ENCODE measurements at places on chromosomes 12 and 14.

DNA sequence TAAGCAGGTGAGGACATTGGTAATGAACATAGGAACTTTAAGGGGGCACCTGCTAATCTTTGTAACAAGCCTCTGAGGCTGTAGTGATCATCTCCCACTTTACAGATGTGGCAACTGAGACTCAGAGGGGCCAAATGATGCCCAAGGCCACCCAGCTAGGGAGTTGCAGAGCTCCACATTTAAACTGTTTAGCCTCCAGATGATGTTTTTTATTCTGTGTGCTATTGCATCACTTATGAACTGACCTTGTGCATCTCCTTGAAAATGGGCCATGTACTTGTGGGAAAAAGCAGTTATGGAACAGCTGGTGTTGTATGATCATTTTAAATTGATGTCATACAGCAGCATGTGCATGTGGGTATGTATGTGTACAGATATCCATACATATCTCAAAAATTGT lies 41.4 kb downstream of the TPCN1 start:
- DNase-seq = no peak

DNA sequence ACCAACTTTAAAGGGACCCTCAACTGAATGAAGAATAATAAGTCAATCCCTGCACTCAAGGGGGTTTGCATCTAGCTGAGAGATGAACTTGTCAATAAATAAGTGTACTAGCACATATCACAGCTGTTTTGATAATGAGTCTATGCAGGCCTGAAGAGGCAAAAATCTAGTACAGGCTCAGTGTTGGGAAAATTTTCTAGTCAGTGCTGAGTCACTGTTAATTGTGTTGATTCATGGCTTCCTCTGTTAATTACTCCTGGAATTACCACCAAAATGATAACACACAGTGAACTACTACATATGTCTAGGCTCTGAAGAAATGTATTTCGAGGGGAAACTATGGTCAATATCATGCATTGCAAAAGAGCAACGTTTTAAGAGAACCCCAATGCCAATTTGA lies 18.9 kb downstream of the SNRPF start:
- DNase-seq = no peak

GRCh38 chr14:91242635-91243034 lies 1.9 kb downstream of the GPR68 start:
- no peak for DNase-seq

- DNase-seq = no peak
Observed at GRCh38 chr14:68934066-68934465, 45.0 kb downstream of the ACTN1 start.

- no peak for DNase-seq
Observed at GRCh38 chr12:115223322-115223721, 539.3 kb upstream of the TBX3 start.

DNA sequence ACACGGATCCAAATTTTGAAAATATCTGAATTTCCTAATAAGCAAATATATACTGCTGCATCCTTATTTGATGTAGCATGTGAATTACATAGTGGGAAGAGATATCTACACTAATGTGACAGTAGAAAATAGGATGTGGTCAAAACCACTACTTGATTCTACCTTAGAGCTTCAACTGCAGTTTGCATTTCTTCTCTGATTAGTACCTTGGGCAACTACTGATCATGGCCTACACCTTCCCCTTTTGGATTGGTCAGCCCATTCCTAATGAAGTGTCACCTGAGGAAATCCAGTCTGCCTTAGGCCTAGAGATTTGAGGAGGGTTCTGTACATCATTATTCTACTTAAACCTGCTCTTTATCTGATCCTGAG lies 10.7 kb downstream of the LLPH start:
- no peak for DNase-seq

DNA sequence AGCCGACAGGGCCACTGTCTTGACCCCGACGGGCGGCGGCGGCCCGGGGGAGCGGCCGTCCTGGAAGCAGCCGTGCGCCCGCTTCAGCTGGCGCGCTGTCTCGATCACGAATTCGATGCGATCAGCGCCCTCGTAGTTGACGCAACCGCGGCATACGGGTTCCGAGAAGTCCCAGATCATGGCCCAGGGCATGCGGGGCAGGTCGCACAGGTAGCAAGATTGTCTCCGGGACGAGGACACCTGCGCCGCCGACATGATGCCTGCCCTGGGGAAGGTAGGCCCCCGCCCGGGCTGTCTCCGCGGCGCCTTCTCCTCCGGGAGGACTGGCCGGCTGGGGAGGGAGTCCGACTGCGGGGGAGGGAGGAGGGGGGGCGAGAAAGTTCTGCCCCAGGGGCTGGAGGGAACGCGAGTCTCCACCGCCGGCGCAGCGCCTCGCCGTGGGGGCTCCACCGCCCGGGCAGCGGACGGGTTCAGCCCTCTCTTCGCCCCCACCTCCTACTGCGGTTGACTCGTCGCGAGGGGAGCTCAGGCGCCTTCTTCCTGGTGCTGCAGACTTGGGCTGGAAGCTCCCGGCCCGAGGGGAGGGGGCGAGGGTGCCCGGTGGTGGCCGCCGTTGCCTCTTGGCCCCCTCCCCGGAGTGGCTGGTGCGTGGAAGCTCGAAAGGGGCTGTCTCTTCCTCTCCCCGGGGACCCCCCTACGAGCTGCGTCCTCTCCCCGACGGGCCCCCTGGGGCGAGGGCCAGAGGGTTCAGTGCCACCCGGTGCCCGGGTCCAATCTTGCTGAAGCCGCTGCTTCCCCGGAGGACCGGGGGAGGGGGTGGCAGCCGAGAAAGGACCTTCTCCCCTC lies 747 bp downstream of the IRF2BPL start:
- peak; percentile 64 for DNase-seq

- DNase-seq = no peak
Observed at GRCh38 chr14:103533137-103533998, 4.4 kb downstream of the TRMT61A start.

- DNase-seq = no peak
Observed at GRCh38 chr12:99059824-99060511, 414.9 kb downstream of the APAF1 start.

GRCh38 chr12:57477710-57478681 lies 1.7 kb downstream of the ARHGAP9 start:
- no peak for DNase-seq

- peak; percentile 27 for DNase-seq
Observed at GRCh38 chr12:132445884-132446632, 43.9 kb upstream of the FBRSL1 start.

- no peak for DNase-seq
Observed at GRCh38 chr12:123041042-123041531, 60.6 kb downstream of the ARL6IP4 start.

DNA sequence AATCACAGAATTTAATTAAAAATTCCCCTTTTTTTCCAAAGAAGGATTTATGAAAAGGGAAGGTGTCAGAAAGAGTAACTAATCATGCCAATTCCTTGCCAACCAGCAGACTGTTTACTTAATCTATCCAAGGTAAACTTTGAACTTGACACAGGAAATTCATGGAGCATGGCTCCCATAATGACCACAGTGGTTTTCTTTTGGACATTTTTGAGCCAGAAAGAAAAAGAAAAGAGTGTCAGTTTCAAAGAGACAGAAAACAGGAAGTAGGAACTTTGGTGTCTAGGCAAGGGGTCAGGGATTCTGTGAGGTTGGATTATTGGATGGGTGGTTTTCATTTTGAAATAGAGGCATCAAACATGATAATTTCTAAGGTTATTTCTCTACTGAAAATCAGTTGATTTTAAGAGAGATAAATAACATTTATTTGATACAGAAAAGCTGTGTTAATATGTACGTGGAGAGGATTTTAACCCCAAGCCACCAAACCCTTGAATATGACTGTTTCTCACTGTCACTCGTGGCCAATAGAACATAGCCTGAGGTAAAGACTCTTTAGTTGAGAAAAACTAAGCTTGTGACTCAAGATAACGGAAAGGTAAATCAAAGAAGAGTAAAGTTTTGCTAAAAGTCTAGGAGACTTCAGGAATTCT lies 196.1 kb downstream of the TTC6 start:
- DNase-seq = no peak

DNA sequence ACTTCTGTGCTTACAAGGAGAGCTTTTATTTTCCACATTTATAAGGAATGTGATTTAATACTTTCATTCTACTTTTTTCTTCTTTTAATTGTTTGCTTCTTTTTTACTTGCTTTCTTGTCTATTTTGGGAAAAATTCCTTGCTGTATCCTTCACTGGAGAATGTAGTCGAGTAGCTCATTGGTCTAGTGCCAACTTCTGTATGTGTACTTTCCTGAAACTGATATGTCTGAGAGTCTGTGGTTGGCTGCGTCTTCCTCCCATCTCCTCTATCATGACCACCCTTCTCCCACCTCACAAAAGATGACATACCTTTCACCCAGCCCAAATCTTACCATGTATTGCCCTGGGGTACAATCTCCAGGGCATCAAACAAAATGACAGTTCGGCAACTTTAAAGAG lies 51.8 kb downstream of the MSRB3 start:
- DNase-seq = no peak

DNA sequence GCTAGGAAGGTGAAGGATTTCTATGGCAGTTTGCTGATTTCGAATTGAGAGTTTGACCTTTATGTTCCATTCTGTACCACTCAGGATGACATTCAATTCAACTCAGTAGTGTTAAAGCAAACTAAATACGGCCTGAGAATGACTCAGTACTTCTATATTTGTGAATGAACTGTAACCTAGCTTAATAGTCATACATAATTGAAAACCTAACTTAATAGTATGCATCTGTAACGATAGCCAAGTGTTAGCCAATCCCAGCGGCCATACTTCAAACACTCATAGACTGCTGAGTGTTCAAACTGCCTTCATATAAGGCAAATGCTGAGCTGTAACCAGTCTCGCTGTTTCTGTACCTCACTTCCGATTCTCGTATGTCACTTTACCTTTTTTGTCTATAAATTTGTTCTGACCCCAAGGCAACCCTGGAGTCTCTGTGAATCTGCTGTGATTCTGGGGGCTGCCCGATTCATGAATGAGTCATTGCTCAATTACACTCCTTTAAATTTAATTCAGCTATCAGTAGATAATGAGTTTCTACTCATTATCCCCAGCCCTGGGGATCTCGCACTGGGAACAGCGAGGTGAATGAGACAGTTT lies 98.5 kb upstream of the SLC24A4 start:
- no peak for DNase-seq

DNA sequence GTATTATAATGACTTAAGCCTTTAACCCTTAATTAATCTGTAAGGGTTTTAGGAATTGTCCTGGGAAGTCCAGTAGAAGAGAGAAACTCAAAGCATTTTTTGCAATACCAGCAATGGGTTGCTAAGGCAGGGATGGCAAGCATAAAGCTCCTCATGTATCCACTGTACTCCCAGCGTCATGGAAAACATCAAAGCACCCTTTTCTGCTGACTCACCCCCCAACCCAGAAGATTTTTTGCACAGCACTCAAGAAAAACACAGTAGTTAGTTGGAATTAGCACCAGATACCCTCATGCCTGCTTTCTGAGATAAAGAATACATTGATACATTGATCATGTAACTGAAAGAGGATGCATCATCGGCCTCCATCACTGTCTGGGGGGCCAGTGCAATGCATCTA lies 199.1 kb upstream of the CNOT2 start:
- no peak for DNase-seq

DNA sequence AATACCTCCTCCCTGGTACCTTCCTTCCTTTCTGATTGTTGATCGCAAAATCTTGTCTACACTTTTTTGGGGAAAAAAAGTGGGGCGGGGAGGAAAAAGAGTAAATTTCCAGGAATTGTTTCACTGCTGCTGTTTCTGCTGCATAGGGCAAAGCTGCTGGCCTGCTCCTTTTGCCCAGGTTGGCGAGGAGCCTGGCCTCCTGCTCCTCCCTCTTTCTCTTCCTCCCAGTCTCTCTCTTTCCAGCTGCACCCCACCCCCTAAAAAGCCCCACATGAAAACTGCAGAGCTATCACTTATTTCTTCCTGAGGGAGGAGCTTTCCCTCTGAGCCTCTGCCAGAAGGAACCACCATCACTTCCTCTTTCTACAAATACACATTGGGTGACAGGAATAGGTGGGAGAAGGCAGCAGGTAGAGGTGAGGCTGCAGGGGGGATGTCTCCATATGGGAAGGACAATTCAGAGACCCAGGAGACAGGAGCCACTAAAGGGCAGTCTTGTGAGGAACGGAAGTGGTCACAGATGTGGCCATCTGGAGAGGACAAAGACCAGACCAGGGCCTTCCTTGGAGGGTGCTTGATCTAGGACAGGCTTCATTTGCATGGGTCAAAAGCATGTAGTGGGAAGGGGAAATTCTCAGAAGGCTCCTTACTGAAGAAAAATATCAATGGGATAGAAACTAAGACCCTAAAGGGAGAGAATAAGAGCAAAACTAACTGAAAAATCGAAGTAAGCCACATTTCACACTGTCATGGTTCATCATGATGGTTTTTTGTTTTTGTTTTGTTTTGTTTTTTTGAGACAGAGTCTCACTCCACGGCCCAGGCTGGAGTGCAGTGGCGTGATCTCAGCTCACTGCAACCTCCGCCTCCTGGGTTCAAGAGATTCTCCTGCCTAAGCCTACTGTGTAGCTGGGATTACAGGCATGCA lies 14.8 kb downstream of the ZBTB39 start:
- DNase-seq = no peak

GRCh38 chr14:100140452-100141078 lies 18.9 kb downstream of the DEGS2 start:
- no peak for DNase-seq

DNA sequence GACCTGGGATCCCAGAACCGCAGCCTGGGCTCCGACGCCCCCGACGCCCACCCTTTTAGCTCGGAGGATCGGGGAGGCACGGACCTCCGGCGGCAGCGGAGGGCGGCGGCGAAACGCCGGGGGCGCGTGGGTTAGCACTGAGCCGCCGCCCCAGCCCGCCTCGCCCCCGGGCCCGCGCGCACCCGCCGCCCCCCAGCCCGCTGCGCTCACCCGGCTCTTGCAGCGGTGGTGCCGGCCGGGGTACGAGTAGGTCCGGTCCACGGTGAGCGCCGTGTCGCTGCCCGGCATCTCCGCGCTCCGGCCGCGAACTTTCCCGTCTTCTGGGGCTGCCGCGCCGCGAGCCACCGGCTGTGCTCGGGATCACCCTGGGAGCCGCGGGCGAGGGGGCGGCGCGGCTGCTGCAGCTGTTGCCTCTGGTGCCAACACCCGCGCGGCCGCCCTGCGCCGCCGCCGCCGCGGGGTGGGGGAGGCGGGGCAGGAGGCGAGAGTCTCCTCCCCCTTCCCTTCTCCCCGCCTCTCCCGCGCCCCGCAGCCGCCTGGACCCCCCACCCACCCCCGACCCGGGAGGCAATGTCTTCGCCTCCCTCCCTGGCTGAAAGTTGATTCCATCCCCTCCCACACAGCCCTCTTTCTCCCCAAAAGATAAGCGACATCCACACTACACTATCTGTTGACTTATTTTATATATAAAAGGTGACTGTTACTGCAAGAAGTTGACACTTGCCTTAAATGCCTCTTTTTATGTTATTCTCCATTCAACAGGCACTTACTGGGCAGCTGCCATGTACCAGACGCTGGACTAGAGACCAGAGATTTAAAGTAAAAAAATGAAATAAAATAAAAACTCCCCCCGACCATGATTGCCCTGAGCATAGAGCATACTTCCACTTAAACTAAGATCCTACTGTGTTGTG lies at the start of gene TMCC3:
Gene TMCC3, minus strand, starts transcription at position 415 of the 914 bp plus-strand sequence. Its CDS starts 127 bp downstream, at position 288.
- DNase-seq = no peak

DNA sequence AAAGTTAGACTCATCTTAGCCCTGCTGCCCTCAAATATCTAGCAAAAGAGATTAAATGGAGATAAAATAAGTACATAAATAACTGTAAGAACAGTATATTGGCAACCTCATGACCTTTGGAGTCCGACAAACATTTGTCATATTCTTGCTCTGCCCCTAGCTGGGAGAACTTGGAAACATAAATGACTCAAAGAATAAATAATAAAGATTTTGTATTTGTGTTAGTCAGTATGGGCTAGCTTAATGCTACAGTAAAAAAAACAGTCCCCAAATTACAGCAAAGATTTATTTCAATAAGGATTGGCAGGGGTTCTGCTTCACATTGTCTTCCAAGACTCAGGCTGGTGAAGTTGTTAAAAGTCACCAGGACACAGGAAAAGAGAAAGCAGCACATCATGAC lies 220.7 kb downstream of the EGLN3 start:
- no peak for DNase-seq

Data from stimulated activated CD8-positive, alpha-beta memory T cell treated with anti-CD3 and anti-CD28 coated beads, Interleukin-15, amount 100 ng/mL, for 4 hours (primary cell).